ENCODE measurements at places on chromosomes 12 and 14.
A peak's percentile ranks its signal among the peaks of the same experiment; 100 is the strongest.

GRCh38 chr14:38646391-38646790, 390.5 kb upstream of the CLEC14A start:
- DNase-seq: no peak

DNA sequence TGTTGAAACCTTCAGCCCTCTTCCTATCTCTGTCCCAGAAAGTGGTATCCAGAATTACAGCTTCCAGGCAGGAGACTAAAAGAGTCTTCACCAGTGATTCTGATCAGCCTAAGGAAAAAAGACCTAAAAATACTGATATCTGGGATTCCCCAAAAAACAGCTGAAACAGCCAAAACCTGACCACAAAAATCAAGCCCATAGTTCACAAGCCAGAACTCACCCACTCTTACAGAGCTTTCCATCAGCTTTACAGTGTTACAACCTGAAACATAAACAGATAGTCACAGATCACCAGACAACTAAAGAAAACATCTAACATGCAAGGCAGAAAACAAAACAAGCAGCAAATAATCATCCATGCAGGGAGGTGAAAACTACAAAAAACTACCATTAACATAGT, 26.0 kb upstream of the TSPAN8 start:
- DNase-seq: no peak

GRCh38 chr12:12561371-12562015, 1.2 kb downstream of the DUSP16 start:
- DNase-seq: peak; percentile 11

- DNase-seq: no peak
These were observed 18.8 kb upstream of the PRICKLE1 start for GRCh38 chr12:42608196-42608825.
